ENCODE measurements at places on chromosomes 5 and 9.

GRCh38 chr9:65420771-65421170 lies 135.8 kb upstream of the FOXD4L5 start:
- no peak for DNase-seq

DNA sequence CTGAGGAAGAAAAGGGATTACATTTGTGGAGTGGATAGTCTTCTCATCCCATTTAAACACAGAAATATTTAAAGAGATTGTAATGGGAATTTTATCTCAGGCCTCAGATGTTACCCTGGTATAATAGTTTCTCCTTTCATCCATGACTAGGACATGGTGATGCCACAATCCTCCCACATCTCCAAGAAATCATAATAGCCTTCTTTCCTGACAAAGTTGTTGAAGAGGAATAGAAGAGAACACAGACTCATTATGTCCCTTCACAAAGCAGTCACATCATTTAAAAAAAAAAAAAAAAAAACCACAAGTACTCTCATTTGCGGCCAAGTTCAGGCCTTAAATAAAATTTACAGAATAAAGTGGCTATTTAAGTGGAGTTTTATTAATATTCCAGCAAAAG lies 359.6 kb downstream of the DEPDC1B start:
- no peak for DNase-seq

DNA sequence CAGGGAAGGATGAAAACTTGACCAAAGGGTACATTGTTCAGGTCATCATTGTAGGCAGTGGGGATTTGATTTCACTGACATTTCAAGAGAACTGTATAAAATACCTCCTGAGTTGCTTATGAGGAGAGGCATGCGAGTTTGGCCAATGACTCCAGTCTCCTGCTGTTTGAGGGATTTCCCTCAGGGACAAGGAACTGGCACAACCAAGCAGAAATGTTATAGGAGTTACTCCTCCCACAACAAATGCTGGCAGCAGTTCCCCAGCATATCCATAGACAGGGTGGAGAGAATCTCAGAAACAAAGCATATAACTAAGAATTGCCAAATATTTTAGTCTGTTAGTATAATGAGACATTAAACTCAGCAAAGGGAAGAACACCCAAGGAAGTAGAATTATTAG lies 47.2 kb upstream of the FBXL7 start:
- DNase-seq: no peak

DNA sequence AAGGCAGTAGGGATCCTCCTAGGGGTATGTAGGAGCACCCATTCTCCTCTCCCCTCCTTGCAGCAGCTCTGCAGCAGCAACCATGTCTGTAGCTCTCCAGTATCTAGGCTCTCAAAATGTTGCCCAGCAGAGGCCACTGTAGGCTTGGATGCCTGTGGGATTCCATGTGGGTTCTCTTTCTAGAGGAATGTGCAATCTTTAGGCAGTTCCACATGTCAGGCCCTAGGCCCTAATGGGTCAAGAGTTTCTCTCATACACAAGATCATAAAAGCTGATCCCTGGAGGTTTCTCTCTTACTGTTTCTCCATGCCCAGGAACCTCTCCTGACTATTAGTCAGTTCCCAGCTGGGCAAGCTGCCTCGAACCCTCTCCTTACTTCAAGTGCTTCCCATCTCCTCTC lies 215.8 kb downstream of the FRMD3 start:
- no peak for DNase-seq

DNA sequence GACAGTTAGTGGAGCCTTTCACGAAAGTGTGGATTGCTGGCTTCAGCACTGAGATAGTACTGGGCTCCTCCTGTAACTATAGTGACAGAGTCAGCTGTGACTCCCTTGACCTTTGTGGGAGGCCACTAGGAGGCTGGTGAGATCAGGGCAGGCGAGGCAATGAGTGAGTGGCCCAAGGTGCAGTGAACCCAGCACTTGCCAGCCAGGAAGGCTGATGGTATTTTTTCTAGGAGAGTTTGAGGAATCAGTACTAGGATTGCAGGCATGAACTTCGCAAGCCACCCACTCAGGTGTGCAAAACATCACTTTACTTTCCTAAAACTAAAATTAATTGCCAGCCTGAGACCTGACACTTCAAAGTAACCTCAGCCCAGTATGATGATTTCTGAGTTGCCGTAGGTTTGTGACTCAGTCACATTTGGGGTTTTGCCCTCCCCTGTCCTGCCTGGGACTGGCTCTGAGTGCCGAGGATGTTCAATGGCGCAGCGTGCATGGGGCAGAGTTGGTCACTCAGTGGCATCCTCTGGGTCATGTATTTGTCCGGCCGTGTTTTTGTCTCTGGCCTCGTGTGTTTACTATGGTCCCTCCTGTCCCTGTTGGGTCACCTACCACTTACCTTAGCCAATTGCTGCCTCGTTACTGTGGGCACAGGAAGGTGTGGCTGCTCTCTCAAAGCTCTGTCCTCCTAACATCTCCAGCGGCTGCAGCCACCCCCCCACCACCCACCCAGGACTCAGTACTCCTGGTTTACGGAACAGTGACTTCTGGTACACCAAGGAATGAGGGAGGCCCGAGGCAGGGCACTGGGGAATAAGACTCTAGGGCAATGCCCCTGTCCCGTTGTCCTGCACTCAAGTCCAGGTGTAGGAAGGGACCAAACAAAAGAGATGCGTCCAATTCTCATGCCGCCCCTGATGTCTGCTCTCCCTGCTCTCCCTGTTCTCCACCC lies 67.2 kb downstream of the IL31RA start:
- DNase-seq: no peak

DNA sequence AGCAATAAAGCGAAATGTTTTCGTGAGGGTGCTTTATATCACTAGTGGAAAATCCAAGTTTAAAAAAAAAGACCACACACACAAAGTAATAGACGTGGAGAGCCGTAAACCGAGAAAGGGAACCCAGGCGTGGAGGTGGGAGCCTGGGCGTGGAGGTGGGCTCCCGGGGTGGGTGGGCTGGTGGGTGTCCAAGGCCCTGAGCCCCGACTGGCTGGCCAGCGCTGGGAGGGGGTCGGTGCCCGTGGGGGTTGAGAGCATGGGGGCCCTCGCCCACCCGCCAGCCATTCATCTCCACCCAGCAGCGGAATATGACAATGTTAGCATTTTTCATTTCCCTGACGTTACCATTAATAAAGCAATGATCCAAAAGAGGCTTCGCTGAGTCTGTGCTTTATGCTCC lies 135.0 kb downstream of the MVB12B start:
- no peak for DNase-seq

Measured in iPS DF 6.9 (cell line).